ENCODE measurements at places on chromosomes 16 and 17.

DNA sequence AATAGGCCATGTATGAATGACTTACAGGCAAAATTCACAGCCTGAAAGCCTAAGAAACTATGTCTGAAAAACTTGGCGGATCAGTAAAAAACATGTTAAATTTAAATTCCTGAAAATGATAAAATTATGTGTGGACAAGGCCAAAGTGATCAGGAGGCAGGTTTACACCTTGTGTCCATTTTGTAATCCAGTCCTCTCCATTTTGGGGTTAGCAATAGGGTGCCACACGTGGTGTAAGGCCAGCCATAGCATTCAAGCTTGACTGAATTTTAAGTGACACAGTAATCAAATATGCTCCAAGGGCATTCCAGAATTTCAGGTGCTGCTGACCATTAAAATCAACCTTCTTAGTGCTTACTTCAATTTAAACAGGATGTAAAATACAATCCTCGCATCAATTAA is 2.7 kb downstream of the RNF43 start:
- DNase-seq, result no peak

- DNase-seq, result no peak
These were observed 350.9 kb upstream of the TNRC6C start for GRCh38 chr17:77607606-77608005.

- DNase-seq, result no peak
These were observed 32.7 kb downstream of the GNA13 start for GRCh38 chr17:65023791-65024190.

GRCh38 chr17:19398301-19399181 is 11.6 kb upstream of the MFAP4 start:
- no peak for DNase-seq

DNA sequence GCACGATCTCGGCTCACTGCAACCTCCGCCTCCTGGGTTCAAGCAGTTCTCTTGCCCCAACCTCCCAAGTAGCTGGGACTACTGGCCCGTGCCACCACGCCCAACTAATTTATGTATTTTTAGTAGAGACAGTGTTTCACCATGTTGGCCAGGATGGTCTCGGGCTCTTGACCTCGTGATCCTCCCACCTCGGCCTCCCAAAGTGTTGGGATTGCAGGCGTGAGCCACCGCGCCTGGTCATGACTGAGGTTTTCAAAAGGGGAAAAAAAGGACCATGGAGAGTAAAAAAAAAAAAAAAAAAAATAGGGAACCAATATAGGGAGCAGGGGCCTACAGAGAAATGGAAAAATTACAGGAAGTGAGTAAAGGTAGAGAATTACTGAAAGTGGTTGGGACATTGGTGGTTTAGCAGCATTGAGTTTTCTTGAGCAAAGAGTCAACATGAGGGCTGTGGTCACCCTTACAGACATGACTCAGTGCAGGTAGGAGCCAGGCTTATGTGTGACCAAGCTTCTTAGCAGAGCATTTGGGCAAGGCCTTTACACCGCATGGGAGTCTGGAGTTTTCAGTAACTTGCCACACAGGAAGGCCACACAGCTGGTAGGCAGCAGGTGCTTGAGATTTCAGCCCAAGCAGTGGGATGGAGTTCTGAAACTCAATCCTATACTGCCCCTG is 447.3 kb downstream of the HS3ST3B1 start:
- DNase-seq, result no peak

All from CD4-positive, alpha-beta T cell treated with Interleukin-6 for 4 hours (primary cell).